Stimulated activated CD8-positive, alpha-beta memory T cell treated with anti-CD3 and anti-CD28 coated beads, Interleukin-7, amount 100 ng/mL, for 4 hours (primary cell): ENCODE measurements at places on chromosomes 13 and 19.

GRCh38 chr13:87999240-87999700 is 328.1 kb downstream of the SLITRK5 start:
- no peak for DNase-seq

GRCh38 chr13:28137596-28137995 is 749 bp upstream of the PAN3 start:
- DNase-seq = no peak

- no peak for DNase-seq
These were observed 22.3 kb downstream of the PLEKHJ1 start for GRCh38 chr19:2213799-2214198.

DNA sequence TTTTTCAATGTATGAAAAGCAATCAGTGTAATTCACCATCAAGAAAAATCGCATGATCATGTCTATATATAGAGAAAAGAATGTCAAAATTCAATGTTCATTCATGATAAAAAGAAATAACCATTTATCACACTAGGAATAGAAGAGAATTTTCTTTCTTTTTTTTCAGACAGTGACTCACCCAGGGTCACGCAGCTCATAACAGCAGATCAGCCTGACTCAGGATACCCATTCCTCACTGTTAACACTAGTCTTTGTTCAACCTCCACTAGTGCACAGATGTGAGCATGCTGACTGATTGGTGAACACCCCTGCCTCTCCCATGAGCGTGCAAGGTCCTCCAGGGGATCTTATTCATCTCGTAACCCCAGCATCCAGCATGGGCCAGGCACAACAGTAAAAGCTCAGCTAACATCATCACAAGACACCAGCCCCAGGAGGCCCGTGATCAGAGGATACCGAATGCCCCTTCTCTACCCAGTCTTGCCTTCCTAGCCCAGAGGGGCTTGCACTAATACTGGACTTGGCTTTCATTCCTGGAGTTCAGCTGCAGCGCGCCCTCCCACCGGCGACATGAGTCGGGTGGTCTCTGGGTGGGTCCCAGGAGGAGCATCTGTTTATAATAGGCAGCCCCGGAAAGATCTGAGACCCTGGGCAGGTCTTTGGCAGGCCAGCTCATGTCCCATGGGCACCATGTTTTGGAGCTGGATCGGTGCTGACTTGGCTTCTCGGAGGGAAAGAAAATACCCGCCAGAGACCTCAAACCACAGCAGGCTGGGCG is 539.5 kb upstream of the SLC10A2 start:
- no peak for DNase-seq

DNA sequence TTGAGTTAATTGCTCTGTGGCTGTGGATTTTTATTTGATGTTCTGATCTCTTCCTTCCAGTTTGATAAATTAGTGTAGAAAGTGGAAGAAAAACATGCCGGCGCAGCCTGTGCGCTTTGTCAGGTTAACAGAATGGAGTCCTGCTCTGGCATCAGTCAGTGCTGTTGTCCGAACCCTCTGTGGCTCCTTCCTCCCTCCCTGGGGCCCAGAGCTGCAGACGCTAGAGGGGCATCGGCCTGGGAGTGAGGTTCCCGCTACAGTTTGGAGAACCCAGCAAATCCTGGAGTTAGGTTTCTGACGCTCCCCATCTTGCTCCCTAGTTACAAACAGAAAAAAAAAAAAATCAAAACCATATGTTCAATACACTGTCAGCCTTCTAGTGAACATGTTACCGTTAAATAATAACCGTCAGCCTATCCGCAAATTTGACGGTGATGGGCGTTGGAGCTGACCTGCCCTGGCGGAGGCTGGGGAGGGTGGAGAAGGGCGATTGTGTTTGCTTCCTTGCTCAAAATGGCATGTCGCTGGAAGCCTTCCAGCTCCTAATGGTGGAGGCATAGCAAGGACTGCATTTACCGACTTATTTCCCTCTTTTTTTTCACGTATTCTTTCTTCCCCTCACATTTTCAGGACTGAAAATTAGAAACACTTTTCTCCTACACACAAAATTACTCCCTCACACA is 13.6 kb downstream of the MBNL2 start:
- DNase-seq = no peak

GRCh38 chr13:97339988-97340749 is 93.8 kb upstream of the RAP2A start:
- no peak for DNase-seq

DNA sequence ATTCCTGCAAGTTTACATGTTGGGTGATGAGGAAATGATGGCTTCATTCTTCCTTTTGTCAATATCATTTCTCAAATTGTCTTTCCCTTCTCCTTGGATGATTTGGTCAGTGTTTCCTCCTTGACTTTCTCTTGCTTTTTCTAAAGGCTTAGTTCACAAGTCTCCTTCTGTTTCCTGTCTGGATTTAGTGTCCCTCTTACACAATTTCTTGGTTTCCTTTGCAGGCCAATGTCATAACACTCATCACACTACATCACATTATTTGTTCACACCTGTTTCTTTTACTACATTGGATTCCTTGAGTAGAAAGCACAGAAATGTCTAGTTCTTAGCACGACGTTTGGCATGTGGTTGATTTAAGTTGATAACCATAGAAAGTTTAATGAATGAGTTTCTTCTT is 490.7 kb downstream of the TDRD3 start:
- DNase-seq = no peak

DNA sequence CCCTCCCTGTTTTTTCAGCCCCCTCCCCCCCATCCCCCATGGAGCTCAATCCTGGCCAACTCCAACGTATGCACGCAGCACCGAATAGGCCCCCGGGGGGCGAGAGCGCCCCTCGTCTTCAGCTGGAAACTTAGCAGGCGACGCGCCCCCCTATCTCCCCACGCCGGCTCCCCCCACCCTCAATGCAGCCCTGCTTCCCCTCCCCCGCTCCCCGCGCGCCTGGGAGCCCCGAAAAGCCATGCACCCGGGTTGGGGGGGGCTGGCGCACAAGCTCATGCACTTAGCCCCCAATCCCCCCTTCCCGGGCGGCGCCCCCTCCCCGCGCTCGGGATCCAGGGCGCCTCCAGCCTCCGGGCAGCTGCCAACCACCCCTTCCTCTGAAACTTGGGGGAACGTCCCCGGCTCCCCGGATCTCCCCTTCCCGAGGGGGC is 508 bp downstream of the ZBTB7A start:
- peak; percentile 60 for DNase-seq

GRCh38 chr19:49512970-49513745 is 697 bp downstream of the FCGRT start:
- no peak for DNase-seq

DNA sequence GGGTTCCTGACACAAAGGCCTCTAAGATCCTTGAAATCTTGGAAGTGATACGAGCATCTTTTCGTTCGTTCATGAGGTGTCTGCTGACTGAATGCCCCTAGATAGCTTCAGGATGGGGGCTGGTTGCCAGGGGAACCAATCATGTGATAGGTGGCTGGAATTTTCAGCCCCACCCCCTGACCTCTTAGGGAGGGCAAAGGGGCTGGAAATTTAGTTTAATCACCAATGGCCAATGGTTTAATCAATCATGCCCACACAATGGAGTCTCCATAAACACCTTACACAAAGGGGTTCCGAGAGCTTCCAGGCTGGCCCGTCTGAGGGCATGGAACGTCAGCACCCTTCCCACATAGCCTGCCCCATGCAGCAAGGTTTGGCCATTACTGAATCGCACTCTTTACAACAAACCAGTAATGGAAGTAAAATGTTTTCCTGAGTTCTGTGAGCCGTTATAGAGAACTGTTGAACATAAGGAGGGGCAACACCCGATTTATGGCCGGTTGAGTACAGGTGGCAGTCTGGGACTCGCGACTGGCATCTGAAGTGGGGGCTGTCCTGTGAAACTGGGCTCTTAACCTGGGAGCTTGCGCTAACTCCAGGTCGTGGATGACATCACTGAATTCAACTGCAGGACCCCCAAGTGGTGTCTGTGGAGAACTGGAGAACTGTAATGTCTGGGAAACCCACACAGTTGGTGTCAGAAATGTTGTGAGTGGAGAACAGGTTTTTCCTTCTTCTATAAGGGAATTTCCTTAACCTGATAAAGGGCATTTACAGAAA is 25.6 kb downstream of the MLLT1 start:
- DNase-seq = no peak

DNA sequence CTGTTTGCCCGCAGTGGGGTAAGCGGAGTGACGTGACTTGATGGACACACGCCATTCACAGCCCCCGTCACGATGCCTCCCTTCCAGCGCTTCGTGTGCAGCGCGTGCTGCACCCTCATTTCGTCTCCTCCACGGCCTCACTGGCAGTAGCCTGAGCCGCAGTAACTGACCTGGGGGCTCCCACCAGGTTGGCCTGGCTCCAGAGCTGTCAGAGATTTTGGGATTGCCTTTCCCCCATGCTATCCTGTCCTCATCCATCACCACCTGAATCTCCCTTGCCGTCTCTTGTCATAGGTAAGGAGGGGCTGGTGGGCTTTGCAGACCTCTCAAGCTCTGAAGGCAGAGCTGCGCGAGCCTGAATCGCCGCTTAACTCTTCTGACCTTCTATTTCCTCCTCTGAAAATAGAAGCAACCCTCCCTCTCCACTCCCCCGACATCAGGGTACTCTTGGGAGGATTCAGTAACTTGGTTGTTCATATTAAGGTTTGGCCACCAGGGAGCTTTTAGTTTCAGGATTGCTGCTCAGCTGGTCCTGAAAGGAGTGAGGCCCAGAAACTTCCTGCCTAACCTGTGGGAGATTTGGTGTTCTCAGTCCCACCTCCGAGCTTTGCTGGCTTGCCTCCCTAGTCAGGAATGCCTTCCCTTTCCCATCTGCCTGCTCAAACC is 27.9 kb downstream of the SIGLEC5 start:
- no peak for DNase-seq

GRCh38 chr13:110334256-110334655 is 27.2 kb downstream of the COL4A2 start:
- DNase-seq = no peak

DNA sequence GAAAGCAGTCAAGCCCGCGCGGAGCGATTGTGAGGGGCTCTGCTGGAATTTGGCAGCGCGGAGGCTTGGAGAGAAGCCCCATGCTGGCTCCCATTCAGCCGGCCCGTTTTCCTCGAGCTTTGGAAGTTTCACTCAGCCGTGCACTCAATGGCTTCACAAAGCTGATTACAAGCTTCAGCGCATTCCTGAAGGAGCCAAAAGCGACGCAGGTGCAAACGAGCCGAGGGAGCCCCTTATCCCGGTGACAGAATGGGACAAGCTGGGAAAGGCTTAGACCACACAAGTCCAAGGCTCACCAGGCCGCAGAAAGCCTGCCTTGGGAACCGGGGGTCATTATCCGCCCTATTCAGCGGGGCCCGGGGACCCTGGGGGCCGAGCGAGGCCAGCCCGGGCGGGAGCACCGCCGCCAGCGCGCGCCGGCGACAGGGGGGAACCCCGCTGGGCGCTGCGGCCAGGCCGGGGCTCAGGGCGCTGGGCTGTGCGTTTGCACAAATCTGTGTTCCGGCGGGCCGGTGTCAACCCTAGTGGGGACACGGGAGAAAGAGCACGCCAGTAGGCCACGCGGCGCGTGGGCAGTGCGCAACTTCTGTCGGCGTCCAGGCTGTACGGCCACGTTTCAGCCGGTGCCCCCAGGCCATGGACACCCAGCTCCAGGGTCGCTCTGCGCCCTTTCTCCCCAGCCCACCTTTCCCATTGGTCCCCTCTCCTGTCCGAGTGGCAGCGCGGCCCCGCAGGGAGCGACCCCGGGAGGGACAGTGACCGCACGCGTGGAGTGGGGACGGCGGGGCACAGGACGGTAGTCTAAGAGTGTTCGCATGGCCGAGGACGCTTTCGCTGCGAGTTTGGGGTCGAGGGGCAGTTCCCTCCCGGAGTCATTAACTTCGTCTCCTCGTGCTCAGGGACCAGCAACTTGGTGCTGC is 37.3 kb downstream of the SOX1 start:
- no peak for DNase-seq

DNA sequence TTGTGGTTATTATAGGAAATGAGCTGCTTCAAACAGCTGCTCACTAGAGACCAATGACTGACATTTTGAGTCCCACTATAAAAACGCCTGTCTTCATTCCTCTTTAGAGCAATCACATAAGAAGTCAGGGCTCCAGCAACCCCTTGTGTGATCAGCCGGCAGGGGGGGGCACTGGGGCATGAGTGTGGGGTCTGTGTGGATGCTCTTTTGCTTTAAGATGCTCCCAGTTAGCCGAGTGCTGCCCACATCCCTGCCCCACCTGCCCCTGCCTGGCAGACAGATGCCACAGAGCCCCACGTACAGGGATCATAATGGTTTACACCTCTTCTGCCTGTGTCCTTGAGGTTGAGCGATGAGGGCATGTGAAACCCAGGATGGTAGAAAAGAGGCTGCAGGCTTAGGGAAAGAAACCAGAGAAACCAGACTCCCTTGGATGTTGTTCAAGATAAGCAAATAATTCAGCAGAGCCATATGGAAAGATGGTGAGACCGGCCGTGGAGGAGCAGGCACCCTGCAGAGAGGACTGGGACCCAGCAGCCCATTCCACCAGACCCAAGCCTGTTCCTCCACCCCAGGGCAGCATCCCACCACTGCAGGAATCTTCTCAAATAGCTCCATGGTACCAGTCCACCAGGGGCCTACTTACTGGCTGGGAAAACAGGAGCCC is 55.4 kb downstream of the CHST8 start:
- DNase-seq = no peak
